ENCODE measurements at places on chromosomes 13 and 19.

DNA sequence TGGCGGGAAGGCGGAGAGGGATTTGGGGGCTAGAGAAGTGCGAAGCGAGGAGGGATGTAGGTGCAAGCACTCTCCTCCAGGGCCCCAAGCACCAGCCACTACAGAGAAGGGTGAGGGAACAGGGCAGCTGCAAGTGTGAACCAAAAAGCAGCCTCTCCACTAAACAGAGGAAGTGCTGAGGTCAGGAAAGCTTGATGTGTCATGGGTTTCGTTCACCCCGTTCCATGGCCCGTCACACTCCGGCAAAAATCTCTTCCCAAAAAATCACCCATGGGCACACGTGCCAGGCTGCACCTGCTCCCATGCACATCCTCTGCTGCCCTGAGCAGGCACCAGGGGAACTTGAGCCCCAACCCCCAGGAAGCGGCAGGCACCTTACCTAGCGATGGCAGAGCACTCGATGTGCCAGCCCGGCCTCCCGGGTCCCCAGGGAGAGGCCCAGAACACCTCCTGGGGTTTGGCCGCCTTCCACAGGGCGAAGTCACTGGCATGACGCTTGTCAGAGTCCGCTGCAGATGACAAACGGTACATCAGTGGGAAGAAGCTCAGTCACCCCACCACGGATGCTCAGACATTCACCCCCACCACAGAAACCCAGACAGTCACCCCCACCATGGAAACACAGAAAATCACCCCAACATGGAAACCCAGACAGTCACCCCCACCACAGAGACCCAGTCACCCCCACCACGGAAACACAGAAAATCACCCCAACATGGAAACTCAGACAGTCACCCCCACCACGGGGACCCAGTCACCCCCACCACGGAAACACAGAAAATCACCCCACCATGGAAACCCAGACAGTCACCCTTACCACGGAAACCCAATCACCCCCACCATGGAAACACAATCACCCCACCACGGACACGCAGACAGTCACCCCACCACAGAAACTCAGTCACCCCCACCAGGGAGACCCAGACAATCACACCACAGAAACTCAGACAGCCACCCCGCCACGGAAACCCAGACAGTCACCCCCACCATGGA is 29.0 kb downstream of the CARS2 start:
- no peak for DNase-seq

DNA sequence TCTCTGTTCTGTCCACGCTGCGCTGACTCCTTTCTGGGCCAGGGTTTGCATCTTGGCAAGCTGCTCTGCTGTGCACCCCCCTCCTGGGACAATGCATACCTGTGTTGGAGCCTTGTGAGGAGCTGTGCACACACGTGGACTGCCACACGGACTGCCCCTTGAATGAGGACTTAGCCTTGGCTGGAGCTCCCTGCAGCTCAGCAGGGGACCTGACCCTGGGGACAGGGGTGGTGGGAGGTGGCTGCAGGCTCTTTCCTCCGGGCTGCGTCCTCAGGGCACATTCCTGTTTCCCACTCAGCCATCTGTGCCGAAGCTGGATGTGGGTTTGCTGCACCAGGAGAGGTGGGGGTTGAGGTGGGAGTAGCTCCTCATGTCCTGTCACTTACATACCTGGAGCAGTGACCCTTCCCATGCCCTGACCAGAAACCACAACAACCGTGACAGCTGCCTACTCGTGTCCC is 8.2 kb downstream of the RAB11B start:
- no peak for DNase-seq

GRCh38 chr19:32067685-32068084 is 277.7 kb upstream of the ZNF507 start:
- no peak for DNase-seq

- no peak for DNase-seq
Observed at GRCh38 chr13:51981355-51981754, 29.9 kb downstream of the ATP7B start.

GRCh38 chr19:56141417-56141993 is 418 bp downstream of the ZNF444 start:
- peak; percentile 21 for DNase-seq

GRCh38 chr19:34366738-34367623 is 2.0 kb downstream of the GPI start:
- no peak for DNase-seq

GRCh38 chr19:33416307-33417215 is 43.1 kb downstream of the CEBPG start:
- DNase-seq, result peak; percentile 48

- DNase-seq, result peak; percentile 84
Observed at GRCh38 chr19:39402346-39403300, 4.0 kb upstream of the ZFP36 start.

- DNase-seq, result no peak
Observed at GRCh38 chr19:41023193-41023592, 32.1 kb downstream of the CYP2B6 start.

- no peak for DNase-seq
Observed at GRCh38 chr13:66265371-66265770, 964.8 kb downstream of the PCDH9 start.

- no peak for DNase-seq
Observed at GRCh38 chr13:73677048-73677601, 457.1 kb downstream of the KLF12 start.

- no peak for DNase-seq
Observed at GRCh38 chr13:67632590-67632989, 402.5 kb upstream of the PCDH9 start.

DNA sequence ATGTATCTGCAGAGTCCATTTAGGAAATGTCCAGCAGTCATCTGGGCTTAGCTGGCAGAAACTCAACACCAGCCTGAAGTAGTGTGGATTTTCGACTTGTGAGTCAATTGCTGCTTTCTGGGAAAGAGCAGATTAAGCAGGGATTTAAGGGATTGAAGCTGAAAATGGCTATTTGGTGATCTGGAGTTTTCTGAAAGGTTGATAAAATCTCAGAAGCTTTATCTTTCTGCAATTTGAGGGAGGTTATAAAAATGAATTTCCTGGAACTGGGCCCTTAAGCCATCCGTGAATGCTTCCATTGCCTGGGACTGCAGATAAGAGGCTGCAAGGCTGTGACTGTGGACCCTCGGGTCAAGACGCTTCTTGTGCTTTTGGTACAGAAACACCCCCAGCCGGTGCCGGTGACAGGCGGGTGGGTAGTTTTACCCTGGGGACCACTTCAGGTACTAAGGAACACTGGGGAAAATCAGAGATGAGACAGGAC is 61.5 kb downstream of the COL4A1 start:
- no peak for DNase-seq

DNA sequence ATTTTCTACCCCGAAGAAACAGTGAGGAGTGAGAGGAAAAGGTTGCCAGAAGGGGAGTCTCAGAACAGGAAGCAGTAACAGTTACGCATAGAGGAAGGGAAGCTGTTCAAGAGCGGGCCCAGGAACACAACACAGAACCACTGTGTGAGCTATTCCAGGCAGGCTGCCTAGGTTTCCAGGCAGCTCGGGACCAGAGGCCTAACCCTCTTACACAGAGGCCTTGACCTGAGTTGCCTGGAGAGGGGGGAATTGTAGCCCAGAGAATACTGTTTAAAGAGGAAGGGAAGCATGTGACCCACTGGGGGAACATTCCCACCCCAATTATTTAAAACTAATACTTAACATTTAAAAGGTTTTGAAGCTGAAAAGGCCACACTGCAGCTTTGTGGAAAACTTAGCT is 93.3 kb upstream of the ZNF98 start:
- no peak for DNase-seq

GRCh38 chr13:105327581-105328126 is 1207.8 kb downstream of the EFNB2 start:
- no peak for DNase-seq

DNA sequence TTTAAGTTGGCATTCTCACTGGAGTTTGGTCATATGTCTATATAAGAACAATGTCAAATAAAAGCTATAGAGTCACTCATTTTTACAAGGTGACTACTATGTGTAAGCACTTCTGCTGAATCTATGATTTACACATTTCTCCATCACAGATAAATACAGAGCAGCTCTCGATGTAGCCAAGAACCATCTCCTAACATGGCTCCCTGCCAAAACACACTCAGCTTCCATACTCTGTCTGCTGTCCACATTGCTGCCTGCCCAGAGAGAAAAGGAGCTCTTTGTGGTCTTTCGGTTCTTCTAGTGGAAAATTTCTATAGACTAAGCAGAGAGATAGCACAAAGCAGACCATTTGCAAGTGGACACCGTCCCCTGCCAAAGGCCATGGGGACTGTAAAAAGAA is 190.9 kb upstream of the KLF12 start:
- no peak for DNase-seq

GRCh38 chr19:6632002-6632621 is 37.8 kb downstream of the TNFSF14 start:
- peak; percentile 77 for DNase-seq

- no peak for DNase-seq
Observed at GRCh38 chr19:46341937-46342336, 5.0 kb upstream of the PPP5C start.

GRCh38 chr19:16429066-16429758 is 42.6 kb downstream of the EPS15L1 start:
- DNase-seq, result no peak

DNA sequence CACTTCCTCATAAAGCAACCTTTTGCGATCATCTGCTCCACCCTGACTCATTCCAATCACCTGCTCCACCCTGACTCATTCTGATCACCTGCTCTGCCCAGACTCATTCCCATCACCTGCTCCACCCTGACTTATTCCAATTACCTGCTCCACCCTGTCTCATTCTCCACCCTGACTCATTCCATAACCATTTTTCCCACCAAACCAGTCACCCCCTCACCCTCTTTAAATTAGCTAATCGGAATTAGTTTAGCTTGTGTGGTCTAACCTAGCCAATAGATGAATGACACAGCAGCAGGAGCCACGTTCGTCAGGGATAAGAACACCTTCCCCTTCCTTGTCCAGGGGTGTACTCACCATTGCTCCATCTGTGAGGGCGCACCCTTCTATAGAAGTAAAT is 134.0 kb downstream of the COG6 start:
- no peak for DNase-seq

- DNase-seq, result no peak
Observed at GRCh38 chr13:112905990-112906641, 62.9 kb upstream of the MCF2L start.

DNA sequence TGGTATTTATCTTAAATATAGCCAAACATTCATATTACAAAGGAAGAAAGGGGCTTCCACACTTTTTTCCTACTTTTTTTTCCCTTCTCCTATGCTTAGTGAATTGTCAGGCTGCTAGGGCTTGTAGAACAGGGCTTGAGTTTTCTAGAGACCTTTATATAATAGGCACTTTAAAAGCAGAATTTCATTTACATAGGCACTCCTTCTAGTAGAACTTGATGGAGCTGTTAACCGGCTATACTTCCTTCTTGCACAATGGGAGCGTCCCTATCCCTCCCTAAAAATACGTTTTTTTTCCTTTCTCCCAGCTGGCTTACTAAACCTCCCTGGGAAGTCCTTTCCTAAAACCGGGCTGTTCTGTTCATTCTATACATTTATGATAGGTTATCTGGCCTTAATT is 1.1 kb downstream of the TRIM13 start:
- DNase-seq, result no peak

DNA sequence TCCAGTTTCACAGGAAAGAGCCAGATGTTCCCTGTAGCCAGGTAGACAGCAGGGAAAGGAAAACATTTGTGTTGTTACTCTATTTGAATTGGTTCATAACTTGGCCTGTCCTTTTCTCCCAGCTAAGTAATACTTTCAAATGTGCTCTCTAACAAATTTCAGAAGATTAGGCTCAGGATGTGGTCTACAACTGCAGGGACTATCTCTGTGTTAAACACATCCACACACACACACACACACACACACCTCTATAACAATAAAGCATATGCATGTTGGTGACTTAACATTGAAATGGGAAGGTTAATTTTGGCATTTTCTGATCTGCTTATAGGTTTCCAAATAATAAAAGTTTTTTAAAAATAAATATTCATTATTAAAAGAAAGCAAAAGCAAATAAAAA is 316.0 kb upstream of the ARGLU1 start:
- no peak for DNase-seq

DNA sequence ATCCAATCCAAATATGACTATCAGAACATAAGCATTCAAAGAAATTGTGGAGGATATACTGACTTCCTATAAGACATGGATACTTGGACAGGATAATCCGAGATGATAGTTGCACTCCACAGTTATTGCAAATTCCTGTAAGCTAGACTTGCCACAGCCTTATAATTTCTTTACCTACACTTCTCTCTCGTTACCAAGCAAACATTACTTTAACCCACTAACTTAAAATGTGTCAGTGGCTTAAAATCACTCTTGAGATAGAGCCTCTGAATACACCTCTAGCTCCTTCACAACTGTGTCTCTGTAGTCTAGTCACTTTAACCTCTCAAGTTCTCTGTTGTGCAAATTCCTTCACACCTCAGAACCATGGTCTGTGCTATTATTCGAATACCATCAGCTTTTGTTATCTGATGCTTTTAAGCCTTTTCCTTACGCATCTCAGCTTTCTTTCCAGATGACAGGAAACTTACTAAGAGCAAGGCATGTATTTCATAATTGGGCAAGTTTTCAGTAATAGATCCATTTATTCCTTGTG is 474.9 kb upstream of the MIR17HG start:
- no peak for DNase-seq

DNA sequence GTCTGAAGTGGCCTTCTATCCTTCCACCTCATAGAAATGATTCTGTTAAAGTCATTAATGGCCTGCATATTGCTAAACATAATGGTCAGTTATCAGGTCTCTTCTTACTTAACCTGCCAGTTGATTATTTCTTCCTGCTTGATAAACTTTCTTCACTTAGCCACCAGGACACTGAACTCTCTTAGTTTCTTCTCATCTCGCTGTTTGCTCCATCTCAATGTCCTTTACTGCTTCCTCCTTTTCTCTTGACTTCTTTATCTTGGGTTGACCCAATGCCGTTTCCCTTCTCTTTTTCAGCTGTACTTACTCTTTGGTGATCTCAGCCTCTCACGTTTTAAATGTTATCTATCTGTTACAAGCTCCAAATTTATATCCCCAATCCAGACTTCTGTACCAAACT is 17.1 kb upstream of the CLC start:
- DNase-seq, result no peak

DNA sequence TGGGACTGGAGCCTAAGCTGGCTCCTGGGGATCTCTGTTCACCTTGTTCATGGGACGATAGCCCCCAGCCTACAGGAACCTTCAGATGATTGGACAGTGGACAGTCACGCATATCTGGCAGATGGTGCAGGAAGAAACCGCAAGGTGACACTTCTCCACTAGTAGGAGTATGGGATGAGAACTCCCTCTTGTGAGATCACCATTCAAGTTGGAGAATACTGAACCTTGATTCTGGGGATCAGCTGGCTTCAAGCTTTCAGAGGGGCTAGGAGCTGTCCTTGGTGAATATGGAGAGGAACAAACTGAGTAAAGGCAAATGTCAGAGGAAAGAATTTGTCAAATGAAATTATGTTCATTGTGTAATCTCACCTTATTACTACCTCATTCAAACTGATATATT is 204.5 kb downstream of the PDS5B start:
- DNase-seq, result no peak

DNA sequence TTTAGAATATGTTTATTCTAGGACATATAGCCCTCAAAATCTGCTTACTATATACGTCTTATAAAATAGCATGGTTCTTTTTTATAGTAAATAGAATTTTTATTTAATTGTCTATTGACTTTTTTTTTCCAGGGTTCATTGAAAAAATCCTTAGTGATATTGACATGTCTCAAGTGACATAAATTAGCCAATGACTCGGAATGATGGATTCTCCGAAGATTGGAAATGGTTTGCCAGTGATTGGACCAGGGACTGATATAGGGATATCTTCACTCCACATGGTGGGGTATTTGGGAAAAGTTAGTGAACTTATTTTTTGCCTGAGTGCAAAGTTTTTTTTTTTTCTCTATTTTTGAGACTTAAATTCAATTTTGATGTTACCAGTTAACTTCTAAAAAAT is 3.2 kb downstream of the USPL1 start:
- DNase-seq, result no peak

Data from CD8-positive, alpha-beta memory T cell (primary cell).